ENCODE measurements at places on chromosomes 4 and X.

DNA sequence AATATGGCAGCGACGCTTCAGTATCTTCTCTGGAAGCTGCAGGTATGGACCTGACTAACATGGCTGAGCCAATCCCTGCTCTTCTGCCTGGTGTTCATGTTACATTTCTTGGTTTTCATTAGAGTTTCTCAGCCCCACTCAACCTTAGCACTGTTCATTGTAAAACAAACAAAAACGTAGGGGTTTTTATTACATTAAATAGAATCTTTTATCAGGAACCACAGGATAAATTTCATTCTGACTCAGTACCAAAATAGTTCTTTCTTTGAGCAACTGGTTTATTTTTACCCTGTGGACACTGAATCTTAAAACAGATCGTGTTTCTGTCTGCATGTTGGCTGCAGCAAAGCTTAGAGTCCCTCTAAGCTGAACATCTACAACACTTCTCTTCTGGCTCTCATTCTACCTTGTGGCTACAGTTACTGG, 27.1 kb downstream of the FHIP1A start:
- no peak for DNase-seq

DNA sequence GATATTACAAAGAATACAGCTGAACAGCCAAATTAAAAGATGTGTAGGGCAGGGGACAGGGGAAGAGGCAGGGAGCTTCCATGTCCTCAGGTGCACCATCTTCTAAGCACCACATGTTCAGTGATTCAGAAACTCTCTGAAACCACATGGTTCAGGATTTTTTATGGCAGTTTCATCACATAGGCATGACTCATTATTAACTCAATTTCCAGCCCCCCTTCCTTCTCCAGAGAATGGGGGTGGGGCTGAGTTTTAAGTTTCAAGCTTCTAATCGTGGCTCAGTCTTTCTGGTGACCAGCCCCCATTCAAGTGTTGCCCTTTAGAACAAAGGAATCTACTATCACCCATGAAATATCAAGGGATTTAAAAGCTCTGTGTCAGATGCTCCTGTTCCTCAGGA, 317.8 kb upstream of the GALNT7 start:
- DNase-seq: no peak

GRCh38 chr4:94979621-94980020, 221.9 kb downstream of the BMPR1B start:
- no peak for DNase-seq

- no peak for DNase-seq
Observed at GRCh38 chr4:24722026-24722568, 73.3 kb upstream of the SOD3 start.

DNA sequence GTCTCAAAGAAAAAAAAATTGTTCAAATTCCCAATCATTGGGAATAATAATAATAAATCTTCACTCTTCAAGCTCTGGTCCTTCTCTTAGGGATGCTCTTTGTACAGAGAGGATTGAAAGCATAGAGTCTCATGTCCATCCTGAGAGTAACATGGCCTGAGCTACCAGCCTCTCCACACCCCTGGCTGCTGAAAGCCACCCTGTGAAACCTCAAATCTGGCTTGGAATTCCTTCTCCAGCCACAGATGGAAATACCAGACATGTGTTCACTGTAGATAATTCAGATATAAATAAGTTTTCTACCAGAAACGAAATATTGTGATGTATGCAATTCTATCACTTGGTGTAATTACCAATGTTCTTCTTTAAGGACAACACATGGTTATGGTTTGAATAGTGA, 140.6 kb downstream of the ARSF start:
- no peak for DNase-seq

DNA sequence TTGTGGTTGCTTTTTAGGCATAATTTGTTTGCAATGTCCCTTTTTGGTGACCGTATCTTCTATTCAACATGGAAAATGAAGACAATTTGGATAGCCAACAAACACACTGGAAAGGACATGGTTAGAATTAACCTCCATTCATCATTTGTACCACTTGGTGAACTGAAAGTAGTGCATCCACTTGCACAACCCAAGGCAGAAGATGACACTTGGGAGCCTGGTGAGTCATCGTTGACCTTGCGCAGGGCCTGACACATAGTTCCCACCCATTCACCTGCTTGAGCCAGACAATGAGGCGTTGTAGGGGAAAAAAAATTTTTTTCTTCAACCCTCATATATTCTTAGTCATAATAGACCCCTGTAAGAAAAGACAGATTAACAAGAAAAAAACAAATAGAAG, 32.4 kb downstream of the EGF start:
- no peak for DNase-seq

GRCh38 chrX:109373468-109373867, 108.4 kb downstream of the GUCY2F start:
- no peak for DNase-seq

- DNase-seq: no peak
Observed at GRCh38 chr4:53912766-53913497, 151.5 kb downstream of the CHIC2 start.

GRCh38 chr4:110064295-110064694, 134.1 kb downstream of the ELOVL6 start:
- DNase-seq: no peak

DNA sequence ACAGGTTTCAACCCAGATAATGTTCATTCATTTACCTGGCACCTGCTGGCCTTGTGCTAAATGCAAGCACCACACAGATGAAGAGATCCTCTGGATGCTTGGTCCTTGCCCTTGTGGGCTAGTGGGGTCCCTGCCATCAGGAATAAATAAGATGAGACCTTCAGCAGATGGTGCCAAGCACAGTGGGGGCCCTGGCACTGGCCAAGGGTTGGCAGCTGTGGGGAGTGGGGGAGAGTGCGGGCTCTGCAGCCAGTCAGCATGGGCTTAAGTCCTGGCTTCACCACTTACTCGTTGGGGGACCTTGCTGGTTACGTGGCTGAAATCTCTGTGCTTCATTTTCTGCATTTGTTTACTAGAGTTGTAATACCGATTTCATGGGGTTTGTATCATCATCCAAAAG, 6.9 kb downstream of the LAP3 start:
- DNase-seq: no peak

GRCh38 chr4:38426532-38426931, 237.5 kb upstream of the KLF3 start:
- no peak for DNase-seq

DNA sequence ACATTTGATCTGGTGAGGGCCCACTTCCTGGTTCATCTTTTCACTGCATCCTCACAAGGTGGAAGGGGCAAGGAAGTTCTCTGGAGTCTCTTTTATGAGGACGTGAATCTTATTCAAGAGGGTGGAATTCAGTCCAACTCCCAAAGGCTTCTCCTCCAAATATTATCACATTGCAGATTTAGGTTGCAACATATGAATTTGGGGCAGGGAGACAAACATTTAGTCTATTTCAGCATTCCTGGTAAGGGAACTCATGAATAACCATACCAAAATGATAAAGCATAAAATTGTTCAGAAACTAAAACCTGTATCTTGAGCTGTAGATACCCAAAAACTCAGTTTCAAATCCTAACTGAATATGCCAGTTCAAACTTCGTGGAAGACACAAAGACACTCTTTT, 246.8 kb downstream of the QDPR start:
- DNase-seq: no peak

DNA sequence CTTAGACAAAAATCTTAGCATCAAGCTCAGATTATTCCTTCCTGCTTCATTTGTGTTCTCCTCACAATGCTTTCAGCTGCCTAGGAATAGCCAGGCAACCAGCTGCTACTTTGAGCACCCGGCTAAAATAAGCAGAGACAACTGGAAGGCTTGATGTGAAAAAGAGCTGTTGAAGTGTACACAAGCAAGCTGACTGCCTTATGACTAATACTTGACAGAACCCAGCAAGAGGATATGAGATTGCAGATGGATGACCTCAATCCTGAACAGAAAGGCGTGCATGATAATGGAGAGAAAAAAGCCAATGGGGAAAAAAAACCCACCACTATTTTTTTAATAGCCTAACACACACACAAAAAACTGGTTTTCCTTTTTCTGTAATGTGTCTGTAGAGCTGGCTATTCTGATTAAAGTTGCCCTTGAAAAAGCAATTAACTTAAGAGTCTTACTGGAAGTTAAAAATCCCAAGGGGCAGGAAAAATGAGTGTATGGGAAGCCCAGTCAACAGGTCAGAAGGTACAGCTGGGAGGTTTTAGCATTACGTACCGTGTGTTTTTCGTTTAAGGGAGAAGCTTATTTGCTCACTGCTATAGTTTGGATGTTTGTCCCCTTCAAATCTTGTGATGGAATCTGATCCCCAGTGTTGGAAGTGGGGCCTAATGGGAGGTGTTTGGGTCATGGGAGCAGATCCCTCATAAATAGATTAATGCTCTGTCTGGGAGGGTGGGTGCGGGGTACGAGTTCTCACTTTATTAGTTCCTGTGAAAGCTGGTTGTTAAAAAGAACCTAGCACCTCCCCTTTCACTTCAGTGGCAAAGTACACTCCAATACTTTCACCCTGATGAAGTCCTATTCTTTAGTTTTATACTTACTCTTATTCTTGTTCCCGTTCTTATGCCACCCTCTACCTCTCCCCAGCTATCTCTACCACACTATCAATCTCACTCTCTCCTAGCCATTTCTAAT, 37.1 kb upstream of the HERC6 start:
- DNase-seq: no peak

DNA sequence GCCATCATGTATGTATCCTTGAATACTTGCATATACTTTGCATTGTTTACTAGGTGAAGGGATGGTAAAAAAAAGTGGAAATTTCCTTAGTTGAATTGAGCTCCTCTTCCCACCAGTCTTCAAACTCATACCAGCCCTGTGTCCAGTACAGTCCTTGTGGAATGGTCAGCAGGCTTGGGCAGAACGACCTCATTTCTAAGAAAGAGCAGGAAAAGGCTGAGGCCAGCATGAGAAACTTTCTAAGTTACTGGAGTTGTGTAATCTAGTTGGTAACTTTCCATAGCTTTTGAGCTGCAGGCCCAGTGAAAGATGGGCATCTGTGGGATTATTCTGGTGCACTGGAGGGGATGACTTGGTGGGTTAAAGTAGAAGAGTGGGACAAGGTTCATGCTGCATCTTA, 87.6 kb downstream of the DCUN1D4 start:
- no peak for DNase-seq

Measured in T-helper 2 cell (primary cell).